ENCODE measurements at places on chromosomes 3 and 15.

GRCh38 chr15:99999282-100000070 is 266.2 kb upstream of the LYSMD4 start:
- no peak for DNase-seq

- DNase-seq = no peak
These were observed 3.3 kb downstream of the LYSMD4 start for GRCh38 chr15:99729920-99730319.

- DNase-seq = no peak
These were observed 135.3 kb upstream of the TGFBR2 start for GRCh38 chr3:30471066-30471465.

GRCh38 chr3:38100498-38100897 is 36.4 kb downstream of the ACAA1 start:
- no peak for DNase-seq

All from NCI-H774 (cell line).